SHP77 (cell line): ENCODE measurements at places on chromosomes 3 and 15.

GRCh38 chr3:149366941-149367840, 10.3 kb downstream of the TM4SF1 start:
- no peak for DNase-seq

GRCh38 chr3:172285844-172286243, 162.4 kb downstream of the GHSR start:
- no peak for DNase-seq

DNA sequence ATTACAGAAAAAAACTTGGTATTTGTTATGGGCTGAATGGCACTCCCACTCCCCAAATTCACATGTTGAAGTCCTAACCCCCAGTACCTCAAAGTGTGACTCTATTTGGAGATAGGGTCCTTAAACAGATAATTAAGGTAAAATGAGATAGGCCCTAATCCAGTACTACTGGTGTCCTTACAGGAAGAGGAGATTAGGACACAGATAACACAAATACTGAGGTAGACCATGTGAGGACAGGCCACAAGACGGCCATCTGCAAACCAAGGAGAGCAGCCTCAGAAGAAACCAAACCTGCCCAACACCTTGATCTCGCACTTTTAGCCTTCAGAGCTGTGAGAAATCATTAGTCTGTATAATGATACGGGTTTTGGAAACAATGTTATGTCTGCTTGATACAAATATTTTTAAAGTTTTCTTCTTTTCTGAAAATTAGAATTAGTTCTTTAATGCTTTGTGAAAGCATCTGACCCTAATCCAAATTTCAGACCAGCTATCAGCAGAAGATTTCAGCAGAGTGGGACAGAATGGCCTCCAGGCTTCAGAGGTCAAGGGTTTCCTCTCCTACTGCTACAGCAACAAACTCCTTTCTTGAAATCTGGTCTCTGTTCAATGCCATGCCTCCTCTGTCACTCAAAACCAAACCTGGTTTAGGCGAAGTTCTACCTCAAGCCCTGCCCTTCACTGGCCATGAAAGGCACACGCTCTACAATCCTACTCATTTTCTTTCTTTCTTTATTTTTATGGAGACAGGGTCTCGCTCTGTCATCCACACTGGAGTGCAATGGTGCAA, 22.0 kb upstream of the HDC start:
- no peak for DNase-seq

DNA sequence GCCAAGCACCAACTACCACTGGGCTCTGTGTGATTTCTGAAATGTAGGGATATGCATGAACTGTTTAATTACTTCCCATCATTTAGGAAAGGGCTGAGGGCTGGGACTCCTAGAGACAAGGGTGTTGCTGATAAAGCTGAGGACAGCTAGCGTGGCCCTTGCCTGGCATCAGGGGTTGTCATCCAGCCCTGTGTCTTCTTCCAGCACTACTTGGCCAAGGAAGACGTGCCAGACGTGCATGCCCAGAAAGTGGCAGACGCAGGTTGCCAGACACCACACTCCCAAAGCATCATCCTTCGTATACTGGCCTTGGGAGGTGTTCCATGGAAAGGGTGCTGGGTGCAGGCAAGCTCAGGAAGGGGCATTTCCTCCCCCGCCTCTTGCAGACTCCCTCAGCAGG, 64.8 kb downstream of the LRIG1 start:
- no peak for DNase-seq

DNA sequence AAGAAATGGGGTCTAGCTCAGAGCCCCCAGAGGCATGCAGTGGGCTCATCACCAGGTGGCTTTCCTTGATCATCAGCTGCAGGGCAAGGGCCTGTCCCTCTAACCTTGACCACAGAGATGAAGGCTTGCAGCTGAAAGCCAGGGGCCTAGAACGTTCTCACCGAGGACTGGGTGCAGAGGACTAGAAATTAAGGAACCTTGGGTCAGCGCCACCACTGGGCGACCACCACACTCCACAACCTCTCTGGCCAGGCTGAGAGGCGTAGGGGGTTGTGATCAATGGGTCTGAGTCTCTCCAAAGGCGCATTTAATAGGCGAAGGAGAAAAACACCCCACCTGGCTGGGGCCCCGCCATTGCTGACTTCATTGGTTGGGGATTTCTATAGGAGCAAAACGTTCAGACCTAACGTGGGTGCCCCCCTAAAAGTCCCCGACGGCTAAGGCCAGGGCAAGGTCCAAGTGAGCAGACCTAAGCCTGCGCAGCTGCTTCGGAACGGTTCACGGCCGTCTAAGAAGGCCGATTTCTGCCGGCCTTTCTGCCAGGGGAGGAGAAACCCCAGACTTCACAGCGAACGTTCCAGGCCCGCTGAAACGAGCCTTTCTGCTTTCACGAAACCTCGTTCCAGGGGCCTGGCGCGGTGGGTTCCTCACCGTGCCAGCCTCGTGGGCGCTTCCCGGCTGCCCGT, 915 bp downstream of the BCL2L10 start:
- DNase-seq, result no peak
